Tibial nerve (tissue), 4 donors: ENCODE measurements at places on chromosomes 6 and 20. TPM values are rescaled to one million over a fixed set of nuclear protein-coding genes. Genes with fewer than 3 reads are reported as not detected.

Gene TRIM40
- not detected for total RNA-seq

Gene CLDN20
- 2.9 TPM for total RNA-seq

Gene OTOR
- not detected for total RNA-seq

Gene RPP40
- total RNA-seq = 16.7 TPM

Gene BPIFA1
- not detected for total RNA-seq

Gene TMC2
- total RNA-seq = 0.21 TPM

Gene MRPS18A
- total RNA-seq = 38.1 TPM

Gene SLC25A27
- 54.1 TPM for total RNA-seq

Gene PRSS35
- total RNA-seq = 0.84 TPM

Gene MAP1LC3A
- total RNA-seq = 78.0 TPM

Gene SAMD5
- total RNA-seq = 0.84 TPM
